NCI-H345 (cell line): ENCODE measurements at places on chromosomes 7 and 10.

DNA sequence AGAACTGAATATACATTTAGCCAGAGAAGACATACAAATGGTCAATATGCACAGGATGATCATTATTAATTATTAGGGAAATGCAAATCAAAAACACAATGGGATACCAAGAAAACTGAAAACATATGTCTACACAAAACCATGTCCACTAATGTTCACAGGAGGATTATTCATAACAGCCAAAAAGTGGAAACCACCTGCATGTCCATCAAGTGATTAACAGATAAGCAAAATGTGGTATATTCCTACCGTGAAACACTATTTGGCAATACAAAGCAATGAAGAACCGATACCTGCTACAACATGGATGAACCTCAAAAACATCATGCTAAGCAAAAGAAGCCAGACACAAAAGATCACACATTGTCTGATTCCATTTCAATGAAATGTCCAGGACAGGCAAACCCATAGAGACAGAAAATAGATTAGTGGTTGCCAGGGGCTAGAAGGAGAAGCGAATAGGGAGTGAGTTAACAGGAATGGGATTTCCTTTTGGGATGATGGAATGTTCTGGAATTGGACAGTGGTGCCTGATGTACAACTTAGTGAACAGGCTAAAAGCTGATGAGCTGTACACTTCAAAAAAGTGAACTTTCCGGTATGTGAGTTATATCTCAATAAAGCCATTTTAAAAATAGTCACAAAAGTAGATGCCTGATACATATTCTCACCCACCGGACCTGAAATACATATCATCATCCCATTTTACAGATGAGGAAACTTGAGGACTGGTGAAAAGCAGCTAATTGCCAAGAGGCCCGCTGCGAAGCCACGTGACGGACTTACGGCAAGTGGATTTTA, 33.6 kb downstream of the HIPK2 start:
- DNase-seq: no peak

GRCh38 chr7:144513334-144513733, 109.8 kb upstream of the NOBOX start:
- peak; percentile 51 for DNase-seq

DNA sequence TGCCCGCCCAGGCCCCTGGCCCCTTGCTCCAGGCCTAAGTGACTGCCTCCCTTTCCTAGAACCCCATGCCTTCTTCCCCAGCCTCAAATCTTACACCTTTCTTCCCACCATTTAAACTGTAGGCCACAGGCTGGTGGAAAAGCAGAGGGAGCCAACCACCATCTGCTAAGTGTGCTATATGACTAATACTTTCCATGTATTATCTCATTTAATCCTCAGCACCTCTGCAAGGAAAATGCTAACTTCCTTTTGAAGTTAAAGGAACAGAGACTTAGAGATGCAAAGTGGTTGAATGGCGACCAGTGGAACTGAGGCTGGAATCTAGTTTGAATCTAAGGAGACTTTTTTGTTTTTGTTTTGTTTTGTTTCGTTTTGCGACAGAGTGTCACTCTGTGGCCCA, 17.8 kb upstream of the MTPAP start:
- DNase-seq: no peak

DNA sequence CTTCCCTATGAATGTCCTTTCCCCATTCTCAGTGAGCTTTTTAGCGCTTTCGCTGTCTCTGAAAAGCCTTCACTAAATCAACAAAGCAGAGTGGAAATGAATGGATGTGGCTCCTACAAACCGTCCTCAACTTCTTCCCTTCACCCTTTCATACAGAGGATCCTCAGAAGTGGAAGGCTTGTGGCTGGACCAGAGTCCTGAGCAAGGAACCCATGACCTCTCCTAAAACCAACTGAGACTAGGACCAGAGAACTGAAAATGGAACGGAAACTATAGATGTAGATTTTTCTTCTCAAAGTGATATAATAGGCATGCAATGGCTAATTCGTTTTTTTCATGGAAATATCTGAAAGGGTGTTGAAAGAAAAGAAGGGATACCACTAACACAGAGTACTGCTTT, 122.5 kb downstream of the LHFPL3 start:
- no peak for DNase-seq

GRCh38 chr10:12414278-12414989, 65.1 kb downstream of the CAMK1D start:
- DNase-seq: no peak

GRCh38 chr10:14534152-14534551, 203.4 kb upstream of the FRMD4A start:
- DNase-seq: no peak

- DNase-seq: no peak
Observed at GRCh38 chr7:105268056-105268455, 120.7 kb downstream of the SRPK2 start.

DNA sequence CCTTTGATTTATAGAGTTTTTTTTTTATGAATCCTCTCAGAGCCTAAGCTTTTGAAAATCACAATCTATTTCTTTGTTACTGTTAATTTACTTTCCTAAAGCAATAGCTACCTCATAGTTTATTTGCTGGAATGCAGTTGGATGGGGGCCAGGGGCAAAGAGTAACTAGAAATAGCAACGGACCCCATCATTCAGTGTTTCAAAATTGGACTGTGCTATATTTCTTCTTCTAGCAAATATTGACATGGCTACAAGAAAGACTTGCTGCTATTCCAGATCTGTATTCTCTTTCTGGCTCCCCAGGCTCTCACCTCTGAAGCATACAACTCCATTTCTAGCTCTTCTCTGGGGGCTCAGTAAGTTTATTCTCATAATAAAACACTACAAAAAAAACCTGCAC, 661.6 kb upstream of the NRG3 start:
- no peak for DNase-seq

GRCh38 chr7:105999256-105999655, 36.2 kb downstream of the CDHR3 start:
- DNase-seq: no peak

DNA sequence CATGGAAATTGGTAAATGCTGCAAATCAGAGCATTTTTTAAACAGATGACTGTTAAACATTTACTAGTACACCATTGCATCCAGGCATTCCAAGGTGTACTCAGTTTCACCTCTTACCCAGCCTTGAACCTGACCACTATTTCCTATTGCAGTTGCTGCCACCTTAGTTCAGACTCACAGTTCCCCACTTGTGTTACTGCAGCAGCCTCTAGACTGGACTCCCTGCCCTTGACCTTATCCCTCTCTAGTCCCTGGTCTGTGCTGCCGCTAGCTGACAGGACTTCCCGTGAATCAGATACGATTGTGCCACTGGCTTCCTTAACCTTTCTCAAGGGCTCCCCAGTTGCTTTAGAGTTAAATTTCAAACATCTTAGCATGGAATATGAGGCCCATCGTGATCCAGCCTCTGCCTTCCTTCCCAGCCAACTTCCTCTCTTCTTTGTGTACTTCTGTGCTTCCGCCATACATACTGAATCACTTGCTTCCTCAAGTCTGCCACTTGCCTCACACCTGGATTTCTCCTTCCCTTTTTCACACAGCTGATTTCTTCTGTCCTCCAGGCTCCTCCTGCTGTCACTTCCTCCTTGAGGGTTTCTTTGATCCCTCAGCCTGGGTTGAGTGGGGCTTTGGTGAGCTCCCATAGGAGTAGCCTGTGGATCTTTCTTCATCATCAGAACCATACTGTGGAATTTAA, 118.7 kb upstream of the GJD4 start:
- no peak for DNase-seq

- no peak for DNase-seq
Observed at GRCh38 chr7:110010359-110010758, 1080.6 kb upstream of the LRRN3 start.

- DNase-seq: no peak
Observed at GRCh38 chr7:35802649-35803048, 1.8 kb downstream of the SEPTIN7 start.

GRCh38 chr7:30468791-30469190, 9.8 kb downstream of the NOD1 start:
- no peak for DNase-seq

GRCh38 chr7:136251826-136252225, 274.7 kb upstream of the MTPN start:
- DNase-seq: no peak

GRCh38 chr10:52348037-52348564, 34.0 kb downstream of the DKK1 start:
- no peak for DNase-seq

DNA sequence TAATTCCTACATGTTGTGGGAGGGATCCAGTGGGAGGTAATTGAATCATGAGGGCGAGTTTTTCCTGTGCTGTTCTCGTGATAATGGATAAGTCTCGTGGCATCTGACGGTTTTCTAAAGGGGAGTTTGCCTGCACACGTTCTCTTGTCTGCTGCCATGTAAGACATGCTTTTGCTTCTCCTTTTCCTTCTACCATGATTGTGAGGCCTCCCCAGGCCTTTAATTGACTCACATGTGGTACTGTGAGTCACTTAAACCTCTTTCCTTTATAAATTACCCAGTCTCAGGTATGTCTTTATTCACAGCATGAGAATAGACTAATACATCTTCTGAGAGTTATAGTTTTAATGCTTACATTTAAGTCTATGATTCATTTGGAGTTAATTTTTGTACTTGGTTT, 22.6 kb upstream of the CPN1 start:
- no peak for DNase-seq

GRCh38 chr7:49771427-49772176, 1.8 kb upstream of the VWC2 start:
- no peak for DNase-seq

DNA sequence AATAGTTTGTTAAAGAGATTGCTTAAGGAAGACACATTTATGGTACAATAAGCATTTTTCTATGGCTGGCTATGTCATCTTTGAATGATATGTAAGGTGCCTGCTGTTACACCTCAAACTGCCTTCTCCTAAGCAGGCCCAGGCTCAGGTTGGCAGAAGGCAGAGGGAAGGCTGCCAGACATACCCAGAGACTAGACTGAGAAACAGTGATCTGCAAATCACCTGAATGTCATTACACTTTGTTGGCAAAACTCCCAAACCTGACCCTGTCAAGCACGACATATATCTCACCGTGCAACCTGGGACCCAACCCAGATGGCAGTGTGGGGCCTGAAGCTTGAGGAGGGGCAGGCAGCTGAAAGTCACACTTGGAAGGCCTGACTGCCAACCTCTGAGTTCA, 136.6 kb upstream of the TARP start:
- peak; percentile 53 for DNase-seq

DNA sequence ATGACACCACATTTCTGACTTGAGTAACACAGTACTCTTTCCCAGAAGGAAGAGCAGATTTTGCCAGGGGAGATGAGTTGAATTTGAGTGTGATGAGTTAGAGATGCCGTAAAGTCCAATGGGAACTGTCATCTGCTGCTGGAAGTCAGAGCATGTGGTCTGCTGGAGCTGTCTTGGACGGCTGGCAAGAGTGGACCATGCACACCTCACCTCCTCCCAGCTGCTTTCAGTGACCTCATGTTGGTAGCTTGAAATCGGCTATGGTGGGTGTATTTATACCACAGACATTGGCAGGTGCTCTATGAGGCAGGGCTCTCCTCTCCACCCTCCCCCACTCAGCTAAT, 82.3 kb downstream of the COL13A1 start:
- no peak for DNase-seq

DNA sequence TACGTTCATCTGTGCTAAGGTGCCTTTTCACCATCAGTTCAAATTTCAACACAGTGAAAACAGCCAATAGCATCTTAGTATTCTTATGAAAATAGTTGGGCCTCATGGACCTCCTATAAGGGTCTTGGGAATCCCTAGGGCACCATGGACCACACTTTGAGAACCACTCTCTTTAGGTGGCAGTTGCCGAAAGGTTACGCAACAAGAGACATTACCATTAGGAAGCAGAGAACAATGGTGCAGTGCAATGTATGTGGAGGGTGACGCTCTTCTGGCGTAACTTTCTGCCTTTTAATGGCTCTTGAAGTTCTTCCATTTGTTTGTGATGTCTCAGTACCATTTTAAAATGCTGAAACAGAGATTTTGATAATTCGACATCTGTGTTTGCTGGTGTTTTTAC, 131.1 kb downstream of the CNNM2 start:
- no peak for DNase-seq

DNA sequence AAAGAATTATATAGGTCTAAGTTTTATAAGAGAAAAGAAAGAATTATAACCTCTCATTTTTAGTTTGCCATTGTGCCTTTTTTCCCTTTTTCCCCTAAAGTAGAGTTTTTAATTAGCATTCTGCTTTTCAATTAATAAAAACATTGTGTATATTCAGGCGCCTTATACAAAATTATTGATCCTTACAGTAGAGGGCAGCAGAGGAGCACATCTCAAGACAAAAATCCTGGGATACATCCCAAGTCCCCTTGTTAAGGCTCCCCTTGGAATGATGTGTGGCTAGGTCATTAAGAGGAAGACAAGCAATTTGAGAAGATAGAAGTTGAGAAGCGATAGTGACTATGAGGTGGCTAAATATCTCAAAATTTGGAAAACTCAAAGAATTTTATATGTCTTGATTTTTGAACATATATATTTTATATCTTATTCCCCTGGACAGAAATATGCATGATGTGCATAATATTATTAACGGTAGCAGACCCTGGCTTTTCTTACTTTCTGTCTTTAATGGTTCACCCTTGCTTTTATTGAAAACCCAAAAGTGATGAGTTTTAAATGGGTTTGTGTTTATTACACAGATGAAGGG, 19.1 kb upstream of the TPK1 start:
- peak; percentile 46 for DNase-seq

- DNase-seq: no peak
Observed at GRCh38 chr10:21522631-21523406, 2.7 kb downstream of the SKIDA1 start.

- DNase-seq: no peak
Observed at GRCh38 chr7:115522174-115522573, 508.4 kb downstream of the TFEC start.

DNA sequence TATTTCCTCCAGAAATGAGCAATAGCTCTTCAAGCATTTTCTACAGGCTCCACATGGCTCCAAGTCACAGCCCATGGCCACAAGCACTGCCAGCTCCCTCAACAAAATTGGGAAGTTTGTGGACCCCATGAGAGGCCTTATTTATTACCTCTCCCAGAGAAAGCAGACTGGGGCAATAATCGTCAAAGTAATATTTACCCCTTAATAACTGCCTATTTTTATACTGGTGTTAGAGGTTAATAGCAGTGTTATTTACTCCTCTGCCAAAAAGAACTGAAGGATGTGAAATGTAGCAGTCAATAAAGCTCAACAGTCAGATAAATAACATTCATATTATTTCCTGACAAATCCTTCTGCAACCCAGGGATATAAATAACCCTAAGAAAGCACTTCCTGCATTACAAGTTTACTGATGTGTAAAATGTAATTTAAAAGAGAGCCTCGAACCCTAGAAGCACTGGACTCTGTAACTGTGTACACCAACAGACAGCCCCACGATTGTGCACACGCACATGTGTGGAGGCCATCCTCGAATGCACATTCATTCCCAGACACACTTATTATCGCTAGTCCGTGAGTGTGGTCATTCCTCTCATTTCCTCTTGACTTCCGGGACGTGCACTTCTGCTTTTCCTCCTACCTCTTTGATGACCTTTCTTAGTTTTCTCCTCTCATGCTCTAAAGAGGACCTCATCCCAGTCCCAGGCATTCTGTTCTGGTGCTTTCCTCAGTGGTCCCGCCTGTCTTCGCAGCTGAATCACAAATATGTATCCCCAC, 157.4 kb downstream of the EVX1 start:
- no peak for DNase-seq
